ENCODE measurements at places on chromosomes 16 and 17.

DNA sequence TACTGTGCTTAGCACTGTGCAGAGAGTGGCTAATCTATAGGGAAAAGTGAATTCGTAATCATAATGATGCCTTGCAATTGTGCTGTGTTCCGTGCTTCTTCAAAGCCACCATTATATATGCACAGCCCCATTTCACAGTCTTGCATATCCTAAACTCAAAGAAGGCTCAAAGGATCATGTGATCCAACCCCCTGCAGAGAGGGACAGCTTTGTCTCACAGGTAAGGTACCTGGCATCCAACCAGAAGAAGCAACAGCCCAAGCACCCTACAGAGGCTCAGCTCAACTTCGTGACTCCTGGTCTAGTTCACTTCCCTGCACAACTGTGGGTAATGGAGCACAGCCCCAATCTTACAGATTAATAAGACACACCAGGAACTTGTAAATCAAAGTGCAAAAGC is 124.0 kb downstream of the ZNF423 start:
- no peak for DNase-seq

GRCh38 chr16:80938004-80938878 is 68.4 kb downstream of the CMC2 start:
- DNase-seq = peak; percentile 91

- no peak for DNase-seq
Observed at GRCh38 chr17:33009636-33010035, 18.0 kb downstream of the SPACA3 start.

DNA sequence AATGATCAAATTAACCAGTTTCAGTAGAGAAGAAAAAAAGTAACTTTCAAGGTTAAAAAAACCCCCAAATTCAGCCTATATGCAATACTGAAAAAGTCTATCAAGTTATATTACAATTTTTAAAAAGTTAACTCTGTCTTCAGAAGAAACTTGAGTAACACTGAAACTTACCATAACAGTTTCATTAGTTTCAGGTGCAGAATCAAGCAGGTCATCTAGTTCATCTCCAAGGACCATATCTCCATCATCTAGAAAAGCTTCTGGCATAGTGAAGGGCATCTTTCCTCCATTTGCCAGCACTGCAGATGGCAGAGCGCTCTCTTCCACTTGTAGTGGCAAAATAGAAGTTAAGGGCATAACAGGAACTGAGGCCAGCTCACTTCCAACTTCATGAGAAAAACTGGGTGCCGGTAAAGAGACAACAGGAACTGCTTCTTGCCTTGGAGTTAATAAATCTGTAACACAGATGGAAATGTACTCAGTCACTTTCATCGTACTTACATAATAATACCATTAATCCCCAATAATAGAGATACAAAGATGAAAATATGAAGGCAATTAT is 22.9 kb downstream of the ZC3H7A start:
- no peak for DNase-seq

DNA sequence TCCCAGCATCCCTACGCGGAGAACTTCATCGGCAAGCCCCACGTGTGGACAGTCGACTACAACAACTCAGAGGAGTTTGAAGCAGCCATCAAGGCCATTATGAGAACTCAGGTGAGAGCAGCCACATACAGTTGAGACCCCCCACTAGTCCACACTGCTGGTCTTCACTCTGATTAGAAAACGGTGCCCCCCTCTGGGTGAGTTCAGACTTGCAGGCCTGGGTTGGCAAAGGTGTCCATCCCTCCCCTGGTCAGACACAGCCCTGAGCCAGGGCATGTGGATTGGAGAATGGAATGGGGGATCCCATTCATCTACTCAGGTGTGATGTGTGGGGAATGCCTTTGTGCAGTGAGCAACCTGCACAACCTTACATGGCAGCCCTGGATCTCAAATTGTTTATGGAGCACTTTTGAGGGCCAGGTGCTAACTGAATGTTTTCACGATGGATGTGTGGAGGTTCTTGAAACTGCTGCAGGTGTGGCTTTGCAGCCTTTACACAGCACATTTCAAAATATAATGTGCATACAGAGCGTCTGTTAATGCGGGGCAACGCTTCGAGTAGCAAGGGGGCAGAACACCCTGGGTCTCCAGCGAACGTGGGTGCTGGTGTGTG is 72.6 kb downstream of the MGAT5B start:
- DNase-seq = no peak

GRCh38 chr17:5536866-5537650 is 47.3 kb downstream of the NLRP1 start:
- no peak for DNase-seq

DNA sequence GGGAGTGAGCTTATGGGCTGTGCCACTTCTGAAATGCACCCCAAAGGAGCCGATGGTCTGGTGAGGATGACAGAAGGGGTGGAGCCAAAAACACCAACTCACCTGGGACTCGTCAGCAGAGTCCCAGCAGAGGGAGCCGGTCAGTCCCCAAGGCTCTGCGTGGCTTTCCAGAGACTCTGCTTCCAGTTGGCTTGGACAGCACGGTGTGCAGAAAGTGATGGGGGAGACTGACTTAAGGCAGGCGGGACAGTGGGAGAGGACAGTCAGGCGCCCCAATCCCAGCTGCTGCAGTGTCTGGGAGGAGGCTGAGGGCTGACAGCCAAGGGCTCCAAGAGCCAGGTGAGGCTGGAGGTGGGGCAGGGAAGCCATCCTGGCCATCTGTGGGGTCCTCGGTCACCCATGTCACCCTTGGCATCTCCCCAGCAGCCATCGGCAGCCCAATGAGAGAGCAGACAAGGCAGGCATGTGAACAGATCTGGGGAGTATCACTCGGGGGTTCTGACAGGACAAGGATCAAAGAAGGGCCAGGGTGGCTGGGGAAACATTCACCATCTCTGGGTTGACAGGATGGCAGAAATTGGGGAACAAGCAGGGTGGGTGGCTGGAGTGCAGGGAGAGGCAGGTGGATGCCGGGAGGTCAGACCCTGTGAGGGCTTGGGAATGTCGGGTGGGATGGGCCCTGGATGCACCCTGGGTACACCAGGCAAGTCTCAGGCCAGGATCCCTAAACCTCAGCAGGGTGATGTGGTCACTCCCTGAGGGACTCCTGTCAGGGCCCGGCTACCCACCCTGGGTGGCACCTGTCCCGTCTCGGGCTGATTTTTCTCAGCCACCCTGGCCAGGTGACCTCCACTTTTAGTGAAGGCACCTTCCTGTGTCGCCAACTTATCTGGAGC is 8.9 kb upstream of the KRTAP17-1 start:
- no peak for DNase-seq

DNA sequence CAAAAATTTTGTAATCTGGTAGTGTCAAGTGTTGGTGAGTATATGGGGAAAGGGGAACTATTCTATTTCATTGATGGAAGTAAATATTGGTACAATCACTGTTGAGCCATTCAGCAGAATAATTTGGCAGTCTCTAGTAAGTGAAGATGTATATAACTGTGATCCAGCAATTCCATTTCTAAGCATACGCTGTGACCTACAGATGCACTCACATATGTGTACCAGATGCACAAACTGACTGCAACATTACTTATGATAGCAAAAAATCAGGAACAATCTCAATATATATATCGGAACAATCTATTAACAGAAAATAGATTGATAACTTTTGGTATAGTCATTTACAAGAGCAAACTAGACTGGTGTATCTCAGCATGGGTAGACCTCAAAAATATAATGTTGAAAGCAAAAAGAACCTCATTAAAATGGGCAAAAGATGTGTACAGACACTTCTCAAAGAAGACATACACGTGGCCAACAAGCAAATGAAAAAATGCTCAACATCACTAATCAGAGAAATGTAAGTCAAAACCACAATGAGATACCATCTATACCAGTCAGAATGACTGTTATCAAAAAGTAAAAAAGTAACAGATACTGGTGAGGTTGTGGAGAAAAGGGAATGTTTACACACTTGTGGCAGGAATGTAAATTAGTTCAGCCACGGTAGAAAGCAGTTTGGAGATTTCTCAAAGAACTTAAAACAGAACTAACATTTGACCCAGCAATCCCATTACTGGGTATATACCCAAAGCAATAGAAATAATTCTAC is 20.7 kb downstream of the ADAP2 start:
- DNase-seq = no peak

- DNase-seq = no peak
Observed at GRCh38 chr17:44850025-44850424, 2.3 kb downstream of the HIGD1B start.

- DNase-seq = no peak
Observed at GRCh38 chr17:79192503-79193351, 118.1 kb downstream of the ENGASE start.

DNA sequence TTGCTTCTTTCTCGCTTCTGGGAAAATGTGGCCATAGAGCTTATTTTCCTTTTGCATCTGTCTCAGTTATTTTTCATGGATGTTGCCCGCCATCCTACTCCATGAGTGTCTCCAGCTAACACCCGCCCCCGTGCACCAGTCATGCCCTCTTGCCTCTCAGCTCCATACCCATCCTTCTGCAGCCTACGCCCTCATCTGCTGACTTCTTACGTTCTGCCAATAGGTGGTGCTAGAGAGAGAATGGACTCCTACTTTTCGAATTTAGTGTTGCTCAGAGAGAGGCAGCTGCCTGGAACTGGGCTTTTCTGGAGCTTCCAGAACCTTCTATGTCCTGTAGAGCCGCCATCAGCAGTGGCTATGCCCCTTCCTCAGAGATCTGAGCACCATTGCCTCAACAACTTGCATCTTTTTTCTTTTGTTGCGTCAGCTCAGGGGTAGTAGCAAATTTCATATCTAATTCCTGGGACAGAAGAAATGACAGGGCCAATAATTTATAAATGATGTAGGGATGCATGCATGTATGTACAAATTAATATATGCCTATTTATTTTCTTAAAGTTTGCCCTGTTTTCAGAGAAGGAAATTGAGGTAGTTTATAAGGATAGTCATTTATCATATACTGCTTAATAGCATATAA is 119.7 kb upstream of the MYOCD start:
- no peak for DNase-seq

DNA sequence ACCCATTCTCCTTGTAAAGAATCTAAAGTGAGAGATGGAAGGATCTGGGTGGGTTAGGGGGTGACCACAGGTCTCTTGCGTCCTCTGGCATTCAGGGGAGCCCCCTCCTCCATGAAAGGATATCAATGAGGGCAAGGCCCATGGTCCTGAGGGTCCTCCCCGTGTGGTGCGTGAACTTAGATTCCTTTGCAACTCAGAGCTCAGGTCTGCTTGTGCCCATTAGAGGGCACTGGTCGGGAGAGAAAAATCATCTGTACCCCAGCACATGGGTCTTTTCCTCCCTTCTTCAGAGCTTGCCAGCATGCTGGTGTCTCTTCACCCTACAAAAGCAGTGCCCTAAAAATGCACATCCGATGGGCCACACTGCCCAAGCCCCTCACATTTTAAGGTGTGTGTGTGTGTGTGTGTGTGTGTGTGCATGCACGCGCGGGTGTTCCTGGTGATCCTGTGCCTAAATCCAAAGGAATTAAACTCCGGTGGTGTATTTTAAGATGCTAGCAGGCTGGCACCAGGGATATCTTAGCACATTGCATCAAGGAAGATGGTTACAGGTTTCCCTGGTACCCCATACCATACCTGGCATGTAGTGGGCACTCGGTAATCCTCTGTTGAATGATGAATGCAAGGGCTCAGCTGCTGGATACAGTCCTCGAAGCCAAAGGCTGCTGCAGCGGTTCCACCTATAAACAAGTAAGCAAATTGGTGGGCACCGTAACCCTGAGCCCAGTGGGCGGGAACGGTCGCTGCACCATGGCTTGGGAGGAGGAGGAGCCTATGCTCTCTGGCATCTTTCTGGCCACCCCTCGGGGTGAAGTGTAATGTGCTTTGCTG is 4.7 kb downstream of the C1QTNF1 start:
- no peak for DNase-seq

GRCh38 chr16:17299790-17300189 is 171.0 kb downstream of the XYLT1 start:
- no peak for DNase-seq

DNA sequence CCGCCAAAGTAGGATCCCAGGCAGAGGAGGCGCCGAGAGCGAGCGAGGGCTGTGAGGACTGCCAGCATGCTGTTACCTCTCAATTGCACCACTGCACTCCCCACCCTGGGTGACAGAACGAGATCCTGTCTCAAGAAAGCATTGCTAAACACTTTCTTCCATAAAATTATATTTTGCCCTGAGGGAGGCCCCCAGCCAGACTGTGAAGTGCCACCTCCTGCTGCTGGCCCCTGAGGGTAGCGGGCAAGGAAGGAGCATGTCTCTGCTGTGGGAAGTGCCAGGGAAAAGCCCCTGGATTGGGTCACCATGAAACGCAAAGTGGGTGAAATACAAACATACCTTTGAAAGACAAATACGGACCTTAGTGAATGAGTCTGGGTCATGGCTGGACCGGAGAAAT is 78.0 kb upstream of the AMZ2 start:
- DNase-seq = no peak

GRCh38 chr16:47644166-47644565 is 183.0 kb downstream of the PHKB start:
- peak; percentile 59 for DNase-seq
